ENCODE measurements at places on chromosomes 16 and 17.

DNA sequence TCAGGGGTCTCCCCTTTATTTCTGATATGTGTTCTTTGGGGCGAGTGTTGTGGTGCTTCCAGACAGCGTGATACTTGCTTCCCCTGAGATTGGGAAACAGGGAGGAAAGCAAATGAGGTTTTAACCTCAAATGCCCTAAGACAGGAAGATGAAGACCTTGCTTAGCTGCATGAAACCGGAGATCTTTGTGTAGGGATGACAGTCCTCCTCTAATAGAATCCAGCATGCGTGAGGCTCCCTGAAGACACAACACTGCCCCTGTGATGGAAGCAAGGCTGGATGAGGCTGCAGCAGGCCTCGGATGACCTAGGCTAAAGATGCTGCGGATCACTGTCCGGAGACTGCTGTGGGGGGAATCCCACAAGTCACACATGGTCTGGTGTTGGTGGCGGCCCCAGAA is 491.0 kb downstream of the CDH13 start:
- no peak for DNase-seq

- no peak for DNase-seq
These were observed 38.1 kb downstream of the ZDHHC7 start for GRCh38 chr16:84973236-84973635.

- no peak for DNase-seq
These were observed 17.1 kb upstream of the CRK start for GRCh38 chr17:1473170-1473569.

GRCh38 chr16:1982013-1982433 is 754 bp upstream of the NOXO1 start:
- no peak for DNase-seq

DNA sequence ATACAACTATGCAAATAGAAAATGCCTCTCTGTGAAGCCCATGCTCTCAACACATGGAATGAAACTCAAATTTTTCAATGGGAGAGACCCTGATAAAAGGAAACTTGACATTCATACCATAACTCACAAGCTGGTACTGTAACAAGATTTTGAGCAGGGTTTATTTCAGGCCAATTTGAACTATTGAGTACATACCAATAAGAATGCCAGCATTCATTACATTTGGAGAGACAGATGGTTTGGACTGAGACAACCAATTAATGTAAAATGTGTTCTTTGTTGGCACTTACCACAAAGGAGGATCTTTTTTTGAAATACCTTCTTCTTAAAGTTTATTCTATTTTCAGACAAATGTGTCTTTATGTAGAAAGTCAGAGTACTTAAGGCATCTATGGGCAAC is 1357.0 kb upstream of the GOT2 start:
- DNase-seq = no peak

GRCh38 chr17:7184091-7184488 is 4.9 kb upstream of the ASGR1 start:
- peak; percentile 51 for DNase-seq

DNA sequence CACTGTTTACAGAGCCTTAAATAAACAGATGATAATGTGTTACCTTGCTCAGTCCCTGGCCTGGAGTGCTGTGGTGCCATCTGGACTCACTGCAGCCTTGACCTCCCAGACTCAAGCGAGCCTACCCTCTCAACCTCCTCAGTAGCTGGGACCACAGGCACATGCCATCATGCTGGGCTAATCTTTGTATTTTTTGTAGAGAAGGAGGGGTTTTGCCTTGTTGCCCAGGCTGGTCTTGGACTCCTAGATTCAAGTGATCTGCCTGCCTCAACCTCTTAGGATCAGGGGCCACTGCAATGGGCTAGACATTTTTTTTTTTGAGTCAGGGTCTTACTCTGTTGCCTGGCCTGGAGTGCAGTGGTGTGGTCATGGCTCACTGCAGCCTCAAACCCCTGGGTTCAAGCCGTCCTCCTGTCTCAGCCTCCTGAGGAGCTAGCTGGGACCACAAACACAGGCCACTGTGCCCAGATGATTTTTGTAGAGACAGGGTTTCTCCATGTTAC is 5.0 kb upstream of the NAGLU start:
- no peak for DNase-seq

- no peak for DNase-seq
These were observed 13.7 kb upstream of the LDHD start for GRCh38 chr16:75130150-75130771.

DNA sequence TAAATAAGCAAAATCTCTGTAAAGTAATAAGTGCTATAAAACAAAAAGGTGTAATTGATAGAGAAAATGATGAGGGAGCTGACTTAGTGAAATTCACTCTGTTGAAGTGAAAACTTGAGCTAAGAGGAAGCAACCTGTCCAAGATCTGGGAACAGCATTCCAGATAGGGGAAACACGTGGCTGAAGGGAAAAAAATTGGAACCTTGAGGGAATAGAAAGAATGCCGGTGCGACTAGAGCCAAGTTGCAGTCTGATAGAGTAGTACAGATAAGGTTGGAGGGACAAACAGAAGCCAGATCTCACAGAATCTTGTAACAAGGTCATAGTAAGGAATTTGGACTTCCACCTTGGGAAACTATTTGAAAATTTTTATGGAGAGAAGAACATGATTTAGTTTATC is 623 bp upstream of the DDX52 start:
- DNase-seq = peak; percentile 25

DNA sequence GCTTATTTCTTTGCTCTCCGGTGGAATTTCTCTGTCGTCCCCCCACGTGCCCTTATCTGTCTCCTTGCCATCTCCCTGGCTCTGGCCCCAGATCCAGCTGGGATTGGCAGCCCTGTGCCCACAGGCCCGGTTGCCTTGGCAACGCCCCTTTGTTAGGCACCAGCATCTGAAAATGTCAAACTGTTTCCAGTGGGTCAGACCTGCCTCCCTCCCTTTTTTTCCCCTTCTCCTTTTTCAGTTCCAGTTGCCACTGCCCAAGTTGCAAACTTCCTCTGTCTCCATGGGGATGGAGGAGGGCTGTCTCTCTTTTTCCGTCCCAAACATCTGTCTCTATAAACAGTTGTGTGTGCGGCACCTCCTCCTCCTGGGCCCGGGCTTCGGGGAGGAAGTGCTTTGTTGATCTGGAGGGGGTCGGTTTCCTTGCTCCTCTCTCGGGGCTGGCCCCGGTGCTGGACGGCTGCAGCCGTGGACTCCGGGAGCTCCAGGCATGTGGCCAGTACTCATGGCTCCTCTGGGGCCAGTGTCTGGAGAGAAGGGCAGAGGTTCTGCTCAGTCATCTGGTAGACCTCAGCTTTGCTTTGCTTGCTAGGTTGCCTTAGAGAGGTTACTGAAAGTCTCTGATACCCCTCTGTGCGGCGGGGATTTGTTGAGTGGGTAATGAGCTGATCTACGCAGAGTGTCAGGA is 35.3 kb downstream of the SOCS3 start:
- DNase-seq = peak; percentile 66

DNA sequence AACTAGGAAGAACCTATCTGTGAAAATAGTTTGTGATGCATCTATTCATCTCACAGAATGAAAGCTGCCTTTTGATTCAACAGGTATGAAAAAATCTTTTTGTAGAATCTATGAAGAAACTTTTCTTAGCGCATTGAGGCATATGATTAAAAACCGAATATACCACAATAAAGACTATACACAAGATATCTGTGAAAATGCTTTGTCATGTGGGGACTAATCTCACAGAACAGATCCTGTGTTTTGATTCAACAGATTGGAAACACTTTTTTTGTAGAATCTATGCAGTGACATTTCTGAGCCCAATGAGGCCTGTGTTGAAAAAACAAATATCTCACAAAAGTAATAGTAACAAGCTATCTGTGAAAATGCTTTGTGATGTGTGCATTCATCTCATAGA is 2247.5 kb downstream of the TP53TG3F start:
- DNase-seq = no peak

DNA sequence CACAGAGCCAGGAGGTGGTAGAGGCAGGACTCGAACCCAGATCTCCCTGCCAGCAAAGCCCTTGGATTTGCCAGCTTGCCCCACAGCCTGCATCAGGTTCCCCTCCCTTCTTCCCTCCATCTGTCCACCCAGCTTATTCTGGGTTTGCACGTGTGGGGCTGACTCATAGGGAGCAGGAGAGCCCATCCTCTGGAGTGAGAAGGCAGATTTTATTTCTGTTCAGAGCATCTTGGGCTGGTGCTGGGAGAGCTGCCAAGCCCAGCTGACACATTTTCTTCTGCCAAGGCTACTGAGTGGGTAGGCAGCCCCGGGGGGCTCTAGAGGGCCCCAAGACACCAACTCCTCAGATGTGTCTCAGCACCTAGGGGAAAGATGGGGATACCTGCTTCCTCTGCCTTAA is 106.3 kb upstream of the CRHR1 start:
- peak; percentile 29 for DNase-seq

GRCh38 chr17:8552577-8553320 is 77.8 kb downstream of the MYH10 start:
- DNase-seq = no peak

DNA sequence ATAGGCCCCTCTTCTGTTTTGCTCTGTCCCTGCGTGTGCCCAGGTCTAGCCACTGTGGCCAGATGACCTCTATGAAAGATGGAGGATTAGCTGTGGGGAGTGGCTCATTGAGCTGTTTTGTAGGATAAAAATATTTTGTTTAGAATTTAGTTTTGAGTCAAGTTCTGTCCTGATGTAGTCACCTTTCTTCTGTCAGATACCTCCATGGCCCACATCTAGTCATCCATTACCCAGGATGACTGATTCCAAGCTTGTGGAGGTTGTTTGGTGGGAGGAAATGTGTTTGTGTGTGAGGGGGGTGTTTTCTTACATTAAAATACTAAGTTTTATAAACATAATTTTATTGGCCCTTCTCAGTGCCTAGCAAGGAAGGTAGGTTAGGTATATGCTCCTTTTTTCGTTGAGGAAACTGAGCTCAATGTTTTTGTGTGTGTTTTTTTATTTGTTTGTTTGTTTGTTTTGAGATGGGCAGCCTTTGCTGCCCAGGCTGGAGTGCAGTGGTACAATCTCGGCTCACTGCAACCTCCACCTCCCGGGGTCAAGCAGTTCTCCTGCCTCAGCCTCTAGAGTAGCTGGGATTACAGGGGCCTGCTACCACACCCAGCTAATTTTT is 16.3 kb downstream of the SNX11 start:
- DNase-seq = no peak

GRCh38 chr17:11105141-11105540 is 135.9 kb upstream of the SHISA6 start:
- no peak for DNase-seq

GRCh38 chr16:81818905-81819304 is 39.8 kb downstream of the PLCG2 start:
- DNase-seq = no peak

DNA sequence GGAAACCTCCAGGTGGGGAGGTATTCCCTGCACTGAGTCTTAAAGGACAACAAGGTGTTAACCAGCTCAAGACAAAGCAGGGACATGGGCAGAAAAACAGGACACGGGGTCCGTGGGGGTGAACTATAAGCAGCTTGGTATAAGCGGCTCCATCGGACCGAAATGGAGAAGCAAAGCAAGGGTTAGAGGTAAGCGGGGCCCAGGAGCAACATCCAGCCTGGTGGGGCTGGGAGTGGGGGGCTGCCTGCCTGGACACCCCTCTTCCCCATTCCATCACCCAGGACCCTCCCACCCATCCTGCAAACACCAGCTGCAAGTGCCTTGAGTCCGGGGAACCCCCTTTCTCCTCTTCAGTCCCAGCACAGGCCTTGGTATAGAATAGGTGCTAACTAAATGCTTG is 29.5 kb downstream of the MYH11 start:
- no peak for DNase-seq

GRCh38 chr17:40803617-40804082 is 3.9 kb upstream of the KRT28 start:
- peak; percentile 96 for DNase-seq

GRCh38 chr17:149897-150584 is 12.7 kb downstream of the SCGB1C2 start:
- no peak for DNase-seq

- DNase-seq = no peak
These were observed 223.1 kb downstream of the MAP2K6 start for GRCh38 chr17:69637446-69638156.

DNA sequence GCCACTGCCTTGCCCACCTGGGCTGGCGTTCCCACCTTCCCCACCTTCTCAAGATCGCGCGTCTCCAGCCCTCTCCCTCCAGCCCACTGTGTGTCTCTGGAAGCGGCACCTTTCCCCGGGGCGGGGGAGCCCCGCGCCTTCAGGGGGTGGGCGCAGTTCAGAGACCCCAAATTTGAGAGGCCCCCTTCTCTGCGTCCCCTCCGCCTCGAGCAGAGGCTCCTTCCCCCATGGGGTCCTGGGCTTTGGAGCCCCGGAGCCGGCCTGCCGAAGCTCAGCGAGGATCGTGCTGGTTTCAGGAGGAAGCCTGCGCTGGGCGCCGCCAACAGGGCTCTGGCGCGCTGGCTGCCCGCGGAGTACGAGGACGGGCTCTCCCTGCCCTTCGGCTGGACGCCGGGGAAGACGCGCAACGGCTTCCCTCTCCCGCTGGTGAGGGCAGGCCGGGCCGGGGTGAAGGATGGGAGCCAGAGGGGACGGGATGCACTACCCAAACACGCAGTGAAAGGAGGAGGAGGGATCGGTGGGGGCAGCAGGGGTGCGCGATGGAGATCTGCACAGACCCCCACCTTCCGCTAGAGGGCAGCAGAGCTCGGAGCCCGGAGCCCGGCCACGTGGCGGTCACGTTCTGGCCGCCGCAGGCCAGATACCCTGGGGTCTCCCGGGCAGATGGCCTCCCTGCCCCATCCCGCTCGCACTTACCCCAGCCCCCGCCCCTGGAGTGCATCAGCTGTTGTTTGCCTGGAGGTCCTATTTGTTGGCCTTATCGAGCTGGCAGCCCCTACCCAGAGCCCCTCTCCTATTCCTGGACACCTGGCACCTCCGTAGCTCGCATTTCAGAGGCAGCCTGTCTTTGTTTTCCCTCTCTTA is 11.1 kb downstream of the LPO start:
- peak; percentile 95 for DNase-seq

DNA sequence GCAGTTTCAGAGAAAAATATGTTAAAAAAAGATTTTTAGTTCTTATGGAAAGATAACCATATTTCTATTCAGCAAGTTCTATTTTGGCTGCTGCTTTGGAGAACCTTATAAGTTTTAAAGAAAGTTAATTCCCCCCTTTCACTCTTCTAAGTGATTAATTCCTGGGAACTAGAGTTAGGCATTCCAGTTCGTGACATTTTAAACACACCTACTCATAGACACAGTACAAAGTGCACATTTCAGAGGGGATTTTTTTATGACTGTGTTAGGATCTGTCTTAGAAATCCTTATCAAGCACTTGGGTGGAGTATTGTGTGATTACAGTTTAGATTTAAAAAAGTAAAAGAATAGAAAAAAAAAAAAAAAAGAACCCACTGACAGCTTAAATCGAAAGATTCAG is 3.5 kb upstream of the CDH11 start:
- DNase-seq = no peak
